ENCODE measurements at places on chromosomes 3 and 15.

GRCh38 chr3:55189359-55189801 lies 261.5 kb upstream of the LRTM1 start:
- no peak for DNase-seq

DNA sequence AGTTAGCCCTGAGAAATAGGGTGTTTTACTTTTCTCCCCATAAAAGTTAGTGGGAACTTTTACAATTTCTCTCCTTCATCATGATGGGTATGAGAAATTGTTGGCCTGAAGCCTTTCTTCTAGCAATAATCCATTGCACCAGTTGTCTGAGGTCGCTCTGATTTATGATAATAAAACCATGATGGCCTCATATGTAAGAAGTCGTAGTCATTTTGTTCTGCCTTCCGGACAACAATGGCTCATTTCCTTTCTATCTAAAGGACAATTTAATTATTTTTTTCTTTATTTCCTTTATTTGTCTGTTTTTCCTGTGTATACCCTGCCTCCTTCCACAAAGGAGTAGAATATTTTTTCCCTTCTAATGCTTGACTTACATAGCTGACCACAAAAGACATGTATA lies 31.6 kb upstream of the GNB4 start:
- DNase-seq, result no peak

- no peak for DNase-seq
These were observed 41.3 kb downstream of the CMTM7 start for GRCh38 chr3:32432711-32433530.

- no peak for DNase-seq
These were observed 83.7 kb upstream of the C15orf39 start for GRCh38 chr15:75117993-75118392.

DNA sequence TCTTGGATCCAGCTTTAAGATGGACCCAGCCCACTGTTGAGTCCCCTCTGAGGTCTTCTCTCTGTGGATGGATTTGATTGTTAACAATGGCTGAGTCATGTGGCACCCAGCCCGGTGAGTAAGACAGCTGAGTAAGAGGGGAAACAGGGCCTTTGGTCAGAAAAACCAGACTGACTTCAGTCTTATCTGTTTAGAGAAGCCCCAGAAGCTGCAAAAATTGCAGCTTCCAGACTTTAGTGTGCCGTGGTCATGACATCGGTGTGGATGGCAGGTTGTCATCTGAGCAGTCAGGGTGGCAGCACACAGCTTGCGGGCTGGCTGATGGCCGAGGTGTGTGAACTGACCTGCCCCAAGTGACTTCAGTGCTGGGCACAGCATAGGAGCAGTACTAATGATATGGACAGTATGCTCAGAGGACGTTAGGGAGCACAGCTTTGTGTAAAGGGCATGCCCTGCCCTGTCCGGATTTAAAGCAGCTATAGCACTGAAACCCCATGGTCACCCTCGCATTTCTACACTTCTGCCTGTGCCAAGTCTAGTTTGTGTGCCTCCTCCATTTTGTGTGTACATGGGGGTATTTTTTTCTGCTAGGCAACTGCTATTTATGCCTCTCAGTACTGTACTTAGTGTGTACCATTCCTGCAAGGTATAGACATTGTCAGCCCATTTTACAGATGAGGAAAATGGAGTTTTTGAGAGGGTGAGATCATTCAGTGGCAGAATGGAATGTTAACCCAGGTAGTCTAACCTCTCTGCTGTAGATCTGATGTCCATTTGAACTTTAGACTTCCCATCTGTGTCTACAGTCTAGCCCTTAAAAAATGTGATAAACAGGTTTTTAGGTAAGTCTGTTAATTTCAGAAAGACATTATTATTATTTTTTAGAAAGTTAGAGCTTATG lies 44.4 kb downstream of the FLNB start:
- peak; percentile 37 for DNase-seq

DNA sequence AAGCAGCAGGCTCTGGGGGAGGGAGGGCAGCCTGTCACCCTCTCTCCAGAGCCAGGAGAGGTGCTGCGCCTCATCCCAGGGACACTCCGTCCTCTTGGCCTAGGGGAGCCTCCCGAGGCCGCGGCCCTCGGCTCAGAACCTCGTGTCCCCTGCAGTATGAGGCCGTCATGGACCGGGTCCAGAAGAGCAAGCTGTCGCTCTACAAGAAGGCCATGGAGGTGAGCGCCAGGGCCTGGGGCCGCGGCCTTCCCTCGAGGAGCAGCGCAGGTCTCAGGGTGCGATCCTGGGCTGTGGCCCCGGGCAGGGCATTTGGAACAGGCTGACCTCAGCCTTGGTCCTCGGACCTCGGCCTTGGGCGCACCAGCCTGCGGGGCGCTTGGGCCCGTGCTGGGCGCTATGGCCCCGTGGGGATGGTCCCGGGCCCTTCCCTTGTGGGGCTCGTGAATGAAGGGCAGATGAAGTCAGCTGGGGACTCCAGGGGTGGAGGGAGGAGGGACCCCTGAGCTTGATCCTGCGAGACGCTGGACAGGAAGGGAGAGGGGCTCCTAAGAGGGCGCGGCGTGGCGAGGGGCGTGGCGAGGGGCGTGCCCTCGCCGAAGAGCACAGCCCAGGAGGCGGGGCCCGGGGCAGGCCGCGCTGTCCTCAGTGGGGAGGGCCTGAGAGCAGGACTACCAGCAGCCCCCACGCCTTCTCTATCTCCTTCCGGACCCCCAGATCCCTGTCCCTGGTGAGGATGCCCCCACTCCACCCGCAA lies 32.9 kb downstream of the PSTPIP1 start:
- no peak for DNase-seq

Measured in activated naive CD4-positive, alpha-beta T cell treated with Interleukin-2 at 50 U/mL for 16 hours (primary cell).